ENCODE measurements at places on chromosomes 7 and 10.

DNA sequence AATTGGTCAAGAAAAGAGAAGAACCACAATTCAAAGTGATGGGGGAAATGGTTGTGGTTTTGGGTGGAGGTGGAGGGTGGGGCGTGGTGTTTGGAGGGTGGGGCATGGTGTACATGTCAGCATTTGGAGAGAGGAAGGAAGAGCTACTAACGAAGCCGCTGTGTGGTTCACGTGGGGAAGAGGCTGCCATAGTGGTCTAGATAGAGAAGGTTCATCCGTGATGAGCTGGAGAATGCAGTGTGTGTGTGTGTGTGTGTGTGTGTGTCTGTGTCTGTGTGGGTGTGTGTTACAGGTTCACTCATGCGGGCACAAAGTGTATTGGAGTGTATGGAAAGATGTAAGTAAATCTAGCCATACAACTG, 6.1 kb upstream of the VCL start:
- DNase-seq: peak; percentile 87

DNA sequence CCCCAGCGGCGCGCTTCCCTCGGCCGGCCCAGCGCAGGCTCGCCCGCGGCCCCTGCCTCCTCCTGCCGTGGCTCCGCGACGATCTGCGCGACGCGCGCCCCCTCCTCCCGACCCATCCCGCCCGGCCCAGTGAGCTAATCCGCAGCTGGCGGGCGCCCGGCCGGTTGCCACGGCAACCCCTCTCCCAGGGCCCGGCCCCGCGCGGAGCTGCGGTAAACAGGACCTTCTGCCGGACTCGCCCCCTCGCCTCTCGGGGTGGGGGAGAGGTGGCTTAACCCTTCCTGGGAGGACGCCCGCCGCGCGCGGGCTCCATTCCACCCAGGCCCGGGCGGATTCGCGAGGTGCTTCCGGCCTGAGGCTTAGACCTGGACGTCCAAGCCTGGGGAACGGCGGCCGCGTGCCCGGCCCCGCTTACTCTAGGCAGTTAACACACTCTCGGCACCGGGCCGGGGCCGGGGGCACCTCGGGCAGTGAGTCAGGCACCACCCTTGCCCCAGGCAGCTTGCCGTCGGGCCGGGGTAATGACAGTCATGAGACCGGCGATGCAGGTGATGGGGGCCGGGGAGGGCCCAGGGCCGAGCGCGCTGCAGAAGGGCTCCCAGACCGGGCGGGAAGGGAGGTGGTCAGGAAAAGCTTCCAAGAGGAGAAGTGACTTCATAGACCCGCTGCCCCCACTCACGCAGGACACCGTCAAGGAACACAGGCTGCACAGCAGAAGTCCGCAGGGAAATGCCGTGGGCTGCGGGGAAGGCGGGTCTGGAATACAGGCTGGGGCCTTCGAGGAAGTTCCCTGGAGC, at the start of gene DENND2A:
DENND2A (minus strand) TSS at position 87 of the 797 bp plus-strand sequence. CDS start 38,416 bp downstream, outside the sequence.
- no peak for DNase-seq

DNA sequence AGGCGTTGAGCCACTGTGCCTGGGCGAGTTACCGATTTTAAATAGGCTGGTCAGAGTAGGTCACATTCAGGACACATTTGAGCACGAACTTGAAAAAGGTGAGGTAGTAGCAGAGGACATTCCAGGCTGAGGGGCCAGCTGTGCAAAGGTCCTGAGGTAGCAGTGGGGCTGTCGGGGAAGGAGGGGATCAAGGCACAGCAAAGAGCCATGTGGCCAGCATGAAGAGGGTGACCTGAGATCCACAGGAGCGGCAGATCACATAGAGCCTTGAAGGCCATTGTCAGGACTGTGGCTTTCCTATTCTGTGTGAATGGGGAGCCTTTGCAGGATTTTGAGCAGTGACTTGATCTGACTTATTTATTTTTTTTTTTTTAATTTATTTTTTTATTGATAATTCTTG, 6.5 kb downstream of the ZAN start:
- DNase-seq: no peak

DNA sequence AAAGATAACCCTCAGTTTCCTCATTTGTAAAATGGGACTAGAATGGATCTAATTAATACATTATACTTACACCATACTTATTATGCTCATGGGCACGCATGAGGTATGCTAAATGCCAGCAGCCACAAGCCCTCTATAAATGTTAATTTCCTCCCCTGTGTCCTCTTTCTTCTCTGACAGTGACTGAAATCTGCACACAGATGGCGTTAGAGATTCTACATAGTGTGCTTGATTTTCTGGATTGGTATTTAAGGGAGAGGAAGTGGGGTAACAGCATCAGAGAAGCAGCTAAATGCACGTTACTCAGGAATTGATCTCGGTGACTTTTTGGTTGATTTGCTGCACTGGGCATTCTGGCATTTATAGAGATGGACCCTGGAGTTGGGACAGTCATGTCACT, 568.5 kb downstream of the CALN1 start:
- DNase-seq: no peak

GRCh38 chr7:22445140-22445743, 54.7 kb downstream of the STEAP1B start:
- DNase-seq: no peak

DNA sequence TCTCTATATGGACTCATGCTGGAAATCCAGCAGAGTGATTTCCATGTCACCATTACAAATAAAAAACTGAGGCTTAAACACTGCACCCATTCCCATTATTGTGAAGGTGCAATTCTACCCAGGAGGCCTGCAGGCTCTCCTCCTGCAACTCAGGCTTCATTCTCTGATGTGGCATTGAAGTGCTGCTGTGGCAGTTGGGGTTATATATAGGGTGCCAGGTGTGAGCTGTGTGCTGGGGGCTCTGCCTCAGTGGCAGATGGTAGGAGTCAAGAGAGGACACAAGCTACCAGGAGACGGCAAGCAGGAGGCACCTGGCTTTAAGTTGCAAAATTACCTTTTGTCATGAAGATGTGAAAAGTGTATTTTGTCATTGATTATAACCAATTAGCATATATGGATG, 21.3 kb downstream of the ZNF107 start:
- no peak for DNase-seq

- no peak for DNase-seq
Observed at GRCh38 chr7:92717623-92717992, 118.8 kb downstream of the CDK6 start.

DNA sequence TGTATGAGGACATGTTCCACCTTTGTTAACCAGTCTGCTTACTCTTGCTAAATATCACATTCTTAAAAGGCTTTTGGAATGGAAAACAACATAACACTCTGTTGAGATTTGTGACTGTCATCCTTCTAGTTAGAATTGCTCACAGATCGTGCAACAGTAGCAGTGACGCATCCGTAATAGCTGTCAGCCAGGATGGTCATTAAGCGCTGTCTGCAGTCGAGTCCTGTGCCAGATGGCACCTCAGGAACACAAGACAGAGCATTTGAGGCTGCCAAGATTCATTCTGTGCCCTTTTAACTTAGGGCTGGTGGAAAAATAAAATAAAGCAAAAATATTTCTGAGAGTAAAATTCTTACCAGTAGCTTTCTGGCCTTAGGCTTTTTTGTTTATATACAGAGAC, 348.6 kb downstream of the ANKRD7 start:
- DNase-seq: no peak

DNA sequence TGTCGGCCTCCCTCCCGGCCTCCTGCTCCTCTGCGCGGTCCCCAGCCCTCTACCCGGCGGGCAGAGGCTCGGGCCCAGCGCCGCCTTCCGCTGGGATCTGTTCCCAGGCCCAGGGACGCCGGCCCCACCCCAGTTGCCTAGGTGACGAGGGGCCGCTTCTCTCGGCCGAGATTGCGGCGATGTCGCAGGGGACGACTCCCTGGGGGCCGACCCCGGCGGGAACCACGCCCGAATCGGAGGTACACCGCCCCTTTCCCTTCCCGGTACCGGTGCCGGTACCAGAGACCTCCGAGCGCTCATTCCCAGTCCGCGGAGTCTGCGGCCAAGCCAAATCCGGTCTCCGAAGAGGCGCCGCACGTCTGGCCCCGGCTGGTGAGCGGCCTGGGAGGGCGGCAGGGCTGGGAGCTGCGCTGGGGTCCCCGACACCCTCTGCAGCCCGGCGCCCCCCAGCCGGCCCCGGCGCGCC, at the start of gene CABCOCO1:
CABCOCO1 (plus strand) TSS at position 136 of the 466 bp plus-strand sequence; CDS start at position 180, 44 bp downstream.
- no peak for DNase-seq

DNA sequence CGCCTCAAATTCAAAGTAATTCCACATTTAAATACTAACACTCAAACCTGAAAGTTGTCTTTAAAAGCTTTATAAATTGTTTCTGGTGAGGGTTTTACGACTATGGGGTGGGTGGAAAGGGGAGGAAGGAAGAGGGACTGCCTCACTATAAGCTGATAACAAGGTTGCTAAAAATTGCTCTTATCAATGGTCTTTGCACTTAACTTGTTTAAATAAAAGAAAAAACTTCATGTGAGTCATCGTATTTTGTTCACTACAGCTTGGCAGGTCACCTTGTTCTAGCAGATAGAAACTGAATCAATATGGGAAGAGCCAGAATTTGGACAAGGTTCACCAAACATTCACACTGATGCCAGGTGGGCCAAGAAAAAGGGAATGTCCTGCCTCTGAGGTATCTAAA, 129.2 kb downstream of the TES start:
- no peak for DNase-seq

GRCh38 chr10:51066231-51066630, 8.1 kb upstream of the PRKG1 start:
- no peak for DNase-seq

DNA sequence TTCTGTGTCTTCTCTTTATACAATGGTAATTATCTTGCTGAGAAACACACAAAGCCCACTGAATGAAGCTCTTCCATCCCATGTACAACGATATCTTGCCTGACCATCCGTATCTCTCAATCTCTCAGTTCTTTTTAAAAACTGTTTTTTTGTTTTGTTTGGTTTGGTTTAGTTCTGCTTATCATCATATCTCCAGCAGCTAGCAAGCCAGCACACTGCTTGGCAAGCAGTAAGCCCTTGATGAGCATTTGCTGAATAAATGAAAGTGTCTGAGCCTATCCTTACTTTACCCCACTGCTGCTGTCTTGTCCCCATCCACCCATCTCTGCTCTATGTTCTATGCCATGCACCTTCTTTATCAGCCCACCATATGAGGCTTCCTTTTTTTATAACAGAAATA, 34.2 kb downstream of the ITGB1 start:
- no peak for DNase-seq

- DNase-seq: no peak
Observed at GRCh38 chr7:53541475-53541874, 506.0 kb downstream of the POM121L12 start.

GRCh38 chr10:110167149-110167548, 40.3 kb upstream of the MXI1 start:
- no peak for DNase-seq

GRCh38 chr10:115118346-115118745, 25.2 kb downstream of the ATRNL1 start:
- DNase-seq: no peak

DNA sequence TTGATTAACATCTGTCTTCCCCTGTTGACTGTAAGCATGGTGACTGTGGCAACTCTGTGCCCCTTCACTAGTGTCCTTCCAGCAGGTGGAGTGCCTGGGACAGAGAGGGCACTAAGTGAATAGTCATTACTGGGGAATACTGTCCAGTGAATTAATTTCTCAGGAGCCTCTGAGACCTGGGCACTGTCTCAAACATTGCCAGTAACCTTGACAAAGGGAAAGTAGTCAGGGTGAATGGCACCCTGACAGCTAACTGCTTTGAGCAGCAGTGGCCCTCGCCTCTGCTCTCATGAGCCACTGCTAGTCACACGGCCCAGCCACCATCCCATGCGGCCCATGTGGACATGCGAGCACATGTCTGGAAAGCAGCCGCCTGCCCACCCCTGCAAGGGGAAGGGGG, 13.1 kb upstream of the GRB10 start:
- DNase-seq: no peak

GRCh38 chr7:24863626-24864025, 106.4 kb upstream of the GSDME start:
- no peak for DNase-seq

DNA sequence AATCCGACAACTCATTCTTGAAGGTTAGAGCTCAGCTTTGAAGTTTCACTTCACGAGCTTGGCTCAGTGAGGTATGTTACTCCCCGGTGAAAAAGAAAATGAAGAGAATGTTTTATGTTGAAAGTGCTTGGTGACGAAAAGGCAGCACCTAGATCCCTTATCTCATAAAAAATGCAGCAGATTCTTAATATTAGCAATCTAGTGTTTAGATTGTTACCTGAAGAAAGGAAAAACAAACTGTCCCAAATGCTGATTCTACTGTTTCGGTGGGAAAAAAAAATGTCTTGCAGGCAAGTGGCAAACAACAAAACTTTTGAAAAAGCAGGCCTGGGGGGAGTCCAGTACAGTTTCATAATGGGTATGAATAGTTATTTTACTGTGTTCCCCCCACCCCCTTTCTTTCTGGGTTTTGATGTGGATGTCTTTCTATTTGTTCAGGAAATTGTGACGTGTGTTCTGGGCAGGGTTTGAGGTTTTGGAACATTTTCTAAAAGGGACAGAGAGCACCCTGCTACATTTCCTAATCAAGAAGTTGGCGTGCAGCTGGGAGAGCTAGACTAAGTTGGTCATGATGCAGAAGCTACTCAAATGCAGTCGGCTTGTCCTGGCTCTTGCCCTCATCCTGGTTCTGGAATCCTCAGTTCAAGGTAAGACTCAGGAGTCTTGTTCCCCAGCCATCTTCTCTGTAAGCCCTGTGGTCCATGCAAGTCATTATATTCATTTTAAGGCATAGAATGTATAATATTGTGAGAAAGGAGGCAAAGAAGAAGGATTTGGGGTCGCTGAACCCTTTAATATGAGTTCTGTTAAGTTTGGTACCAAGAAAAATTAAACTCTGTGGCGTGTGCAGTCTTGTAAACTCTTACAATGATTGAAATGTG, at the start of gene SRGN:
SRGN (plus strand) TSS at position 514 of the 881 bp plus-strand sequence; CDS start at position 569, 55 bp downstream.
- peak; percentile 88 for DNase-seq

GRCh38 chr7:44102846-44103565, 1.1 kb upstream of the AEBP1 start:
- DNase-seq: no peak

- no peak for DNase-seq
Observed at GRCh38 chr7:132181946-132182685, 394.2 kb downstream of the PLXNA4 start.

GRCh38 chr7:11343818-11344413, 370.2 kb downstream of the PHF14 start:
- peak; percentile 11 for DNase-seq

DNA sequence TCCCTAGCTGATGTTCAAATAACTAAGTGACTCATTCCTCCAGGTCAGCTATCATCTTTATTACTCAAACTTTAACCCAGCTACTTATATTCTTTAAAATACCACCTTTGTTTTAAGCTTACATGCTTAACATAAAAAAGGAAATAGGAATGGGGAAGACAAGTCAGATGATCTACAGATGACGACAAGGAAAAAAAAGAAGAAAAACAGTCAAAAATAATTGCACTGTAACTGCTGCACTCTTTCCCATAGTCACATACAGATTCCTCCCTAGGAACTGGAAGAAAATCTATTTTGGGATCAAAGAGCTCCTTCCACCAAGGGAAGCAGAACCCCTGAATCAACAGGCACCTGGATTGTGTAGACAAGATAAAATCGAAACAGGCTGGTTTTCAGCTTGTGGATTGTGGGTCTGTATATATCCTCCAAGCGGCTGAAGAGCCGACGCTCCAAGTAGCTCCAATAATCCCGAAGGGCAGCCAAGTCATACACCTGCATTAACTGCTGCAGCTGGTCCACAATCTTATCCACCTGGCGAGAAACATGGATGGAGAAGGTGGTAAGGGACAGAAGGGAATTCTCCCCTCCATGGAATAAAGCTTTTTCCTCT, 2.0 kb downstream of the WDR91 start:
- DNase-seq: no peak

- no peak for DNase-seq
Observed at GRCh38 chr7:139663608-139664177, 114.1 kb downstream of the HIPK2 start.

All from CD4-positive, alpha-beta T cell treated with Interleukin-6 at 100 ng/mL for 8 hours (primary cell).